Esophagus muscularis mucosa (tissue), 4 donors: ENCODE measurements at places on chromosomes 16 and 17.

DNA sequence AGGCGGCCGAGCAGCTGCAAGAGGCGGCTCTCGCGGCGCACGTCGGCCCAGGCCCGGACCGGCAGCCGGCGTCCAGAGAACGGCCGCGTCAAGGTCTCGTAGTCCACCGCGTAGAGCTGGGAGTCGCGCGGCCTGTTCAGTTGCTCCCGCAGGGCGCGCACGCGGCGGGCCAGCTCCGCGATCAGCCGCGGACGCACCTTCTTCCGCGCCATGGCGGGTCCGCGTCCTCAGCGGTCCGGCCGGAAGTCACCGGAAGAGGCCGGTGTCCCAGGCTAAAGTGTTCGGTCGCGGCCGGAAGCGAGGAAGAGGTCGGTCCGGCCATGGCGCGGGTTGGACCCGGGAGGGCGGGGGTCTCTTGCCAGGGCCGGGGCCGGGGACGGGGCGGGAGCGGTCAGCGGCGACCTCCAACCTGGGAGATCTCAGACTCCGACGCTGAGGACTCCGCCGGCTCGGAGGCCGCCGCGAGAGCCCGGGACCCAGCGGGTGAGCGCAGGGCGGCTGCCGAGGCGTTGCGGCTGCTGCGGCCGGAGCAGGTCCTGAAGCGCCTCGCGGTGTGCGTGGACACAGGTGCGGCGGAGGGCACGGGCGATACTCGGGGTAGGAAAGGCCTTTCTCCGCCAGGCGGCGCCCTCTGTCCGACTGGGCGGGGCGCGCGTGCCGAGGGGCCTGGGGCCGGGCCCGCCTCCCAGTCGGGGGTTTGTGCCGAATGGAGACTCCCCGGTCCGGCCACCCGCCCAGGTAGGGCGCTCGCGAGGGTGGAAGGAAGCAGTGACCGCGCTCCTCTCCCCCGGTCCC is at the start of gene MRPS34:
Gene MRPS34, minus strand, starts transcription at position 227 of the 795 bp plus-strand sequence. Its CDS starts 15 bp downstream, at position 212.
- DNase-seq: no peak

GRCh38 chr16:79318143-79318899 is 282.2 kb downstream of the MAF start:
- no peak for DNase-seq

- DNase-seq: no peak
Observed at GRCh38 chr17:62140836-62141235, 75.8 kb upstream of the MED13 start.

DNA sequence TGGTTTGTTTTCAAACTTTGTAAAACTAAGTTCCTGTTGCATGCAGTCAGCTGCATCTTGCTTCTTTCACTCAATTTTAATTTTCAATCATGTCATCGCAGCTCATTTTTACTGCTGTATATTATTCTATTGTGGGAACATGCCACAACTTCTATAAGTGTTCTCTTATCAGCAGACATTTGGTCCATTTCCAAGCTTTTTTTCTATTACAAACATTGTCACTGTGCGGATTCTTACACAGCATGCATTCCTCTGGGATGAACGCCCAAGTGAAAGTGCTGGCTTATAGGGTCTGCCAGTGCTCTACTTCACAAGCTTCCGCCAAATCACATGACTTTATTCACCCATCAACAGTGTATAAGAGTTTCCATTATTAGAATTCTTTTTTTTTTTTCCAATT is 22.7 kb downstream of the GINS3 start:
- DNase-seq: no peak

DNA sequence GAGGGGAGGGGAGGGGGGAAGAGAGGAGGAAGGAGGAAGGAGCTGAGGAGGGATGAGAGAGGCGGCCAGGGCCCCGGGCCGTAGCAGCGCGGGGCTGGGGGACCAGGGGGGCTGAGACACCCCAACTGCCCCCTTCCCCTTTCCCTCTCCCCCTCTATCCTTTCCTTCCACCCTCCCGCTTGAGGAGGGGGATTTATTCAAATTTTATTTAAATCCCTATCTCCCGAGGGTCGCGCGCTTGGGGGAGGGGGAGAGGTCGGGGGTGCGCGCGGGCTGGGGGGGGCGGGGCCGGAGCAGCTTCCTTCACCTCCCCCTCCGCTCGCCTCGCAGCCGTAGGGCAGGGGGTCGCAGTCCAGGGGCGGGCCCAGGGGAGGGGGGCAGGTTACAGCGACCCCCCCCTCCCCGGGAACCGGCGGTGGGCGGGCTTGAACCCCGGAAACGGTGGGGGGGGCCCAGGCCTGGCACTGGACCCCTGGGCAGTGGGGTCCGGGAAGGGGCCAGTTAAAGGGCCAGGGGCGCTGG is at the start of gene FBXL19:
Gene FBXL19, plus strand, starts transcription at position 19 of the 522 bp plus-strand sequence. CDS start 2,183 bp downstream, outside the sequence.
- no peak for DNase-seq

DNA sequence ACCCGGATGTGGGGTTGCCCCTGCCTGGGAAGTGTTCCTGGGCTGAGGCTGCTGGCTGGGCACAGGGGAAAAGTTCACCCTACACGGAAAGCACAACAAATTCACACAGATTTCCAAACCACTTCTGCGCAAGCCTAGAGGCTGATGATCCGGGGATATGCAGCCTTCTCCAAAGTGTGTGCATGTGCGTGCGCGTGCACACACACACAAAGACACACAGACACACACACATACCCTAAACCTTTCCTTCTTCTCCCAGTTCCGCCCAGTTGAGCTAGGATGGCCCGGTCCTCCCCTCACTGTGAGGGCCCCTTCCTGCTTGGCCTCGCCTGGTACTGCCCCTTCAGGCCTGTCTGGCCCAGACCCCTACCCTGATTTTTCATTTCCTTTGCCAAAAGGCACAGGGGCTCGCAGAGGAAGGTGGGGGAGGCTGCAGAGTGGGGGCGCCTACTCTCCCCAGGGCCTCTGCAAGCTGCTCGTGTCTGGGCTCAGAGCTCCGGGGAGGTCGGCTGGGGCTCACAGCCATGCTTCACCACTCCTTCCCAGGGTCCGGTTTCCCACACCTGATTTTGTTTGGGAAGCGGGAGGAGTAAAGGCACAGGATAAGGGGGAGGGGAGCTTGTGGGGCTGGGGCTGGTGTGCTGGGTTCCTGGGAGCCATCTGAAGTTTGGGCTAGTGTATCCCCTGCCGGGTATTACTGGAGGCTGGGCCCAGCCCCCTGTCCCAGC is 144.7 kb downstream of the ENGASE start:
- DNase-seq: no peak

DNA sequence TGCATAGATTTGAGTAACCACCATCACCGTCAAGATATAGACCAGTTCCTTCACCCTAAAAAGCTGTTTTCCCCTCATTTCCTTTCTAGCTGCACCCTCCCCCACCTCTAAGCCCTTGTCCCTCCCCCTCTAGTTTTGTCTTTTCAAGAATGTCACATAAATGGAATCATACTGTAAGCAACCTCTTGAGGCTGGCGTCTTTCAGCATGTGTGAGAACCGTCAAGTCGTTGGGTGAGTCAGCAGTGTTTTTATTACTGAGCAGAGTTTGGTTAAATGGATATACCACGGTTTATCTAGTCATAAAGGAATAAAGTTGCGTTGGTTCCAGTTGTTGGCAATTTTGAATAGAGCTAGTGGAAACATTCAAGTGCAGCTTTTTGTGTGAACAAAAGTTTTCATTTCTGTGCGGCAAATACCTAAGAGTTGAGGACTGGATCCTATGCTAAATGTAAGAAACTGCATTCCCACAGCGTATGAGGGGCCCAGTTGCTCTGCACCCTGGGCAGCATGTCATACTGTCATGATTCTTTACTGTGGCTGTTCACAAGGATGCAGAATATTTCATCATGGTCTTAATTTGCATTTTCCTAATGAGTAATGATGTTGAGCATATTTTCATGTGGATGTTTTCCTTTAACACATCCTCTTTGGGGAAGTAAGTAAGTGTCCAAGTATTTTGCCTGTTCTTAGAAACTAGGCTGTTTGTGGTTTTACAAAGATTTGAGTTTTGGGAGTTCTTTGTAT is 264.3 kb downstream of the CPPED1 start:
- no peak for DNase-seq

DNA sequence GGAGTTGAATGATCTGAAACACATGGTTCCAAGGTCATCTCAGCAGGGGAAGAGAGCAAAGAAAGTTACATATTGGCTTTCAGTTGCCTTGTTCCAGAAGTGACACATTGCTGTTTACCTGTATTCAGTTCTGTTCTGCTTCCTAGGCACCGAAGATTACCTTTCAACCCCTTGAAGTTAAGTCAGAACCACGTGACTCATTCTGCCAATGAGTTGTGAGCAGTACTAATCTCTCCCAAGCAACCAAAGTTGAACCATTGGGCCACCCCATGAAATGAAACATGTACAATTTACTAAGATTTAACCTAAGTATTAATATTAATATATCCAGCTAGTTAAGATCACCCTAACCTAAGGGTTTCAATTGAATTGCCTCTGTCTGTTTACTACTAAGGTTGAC is 439.2 kb upstream of the MAF start:
- DNase-seq: no peak

DNA sequence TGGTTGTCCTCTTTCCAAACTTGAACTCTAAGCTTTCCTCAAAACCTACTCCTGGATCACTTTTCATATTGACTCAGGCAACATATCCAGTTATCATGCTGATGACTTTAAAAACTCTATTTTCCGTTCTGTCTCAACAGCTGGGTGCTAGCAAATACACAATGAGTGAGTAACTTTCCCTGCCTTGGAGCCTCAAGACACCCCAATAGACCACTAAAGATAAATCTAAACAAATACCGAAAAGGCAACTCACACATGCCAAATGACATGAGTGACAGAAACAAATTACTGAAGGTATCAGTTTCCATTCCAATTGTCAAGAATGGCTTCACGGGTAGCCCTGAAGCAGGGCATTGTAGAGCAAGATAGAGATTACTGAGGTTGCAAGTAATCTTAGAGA is 15.7 kb upstream of the TMEM101 start:
- DNase-seq: no peak
